AG09319 (cell line): ENCODE measurements at places on chromosomes 12 and 14.

GRCh38 chr14:85421186-85421877 is 108.6 kb upstream of the FLRT2 start:
- no peak for DNase-seq

DNA sequence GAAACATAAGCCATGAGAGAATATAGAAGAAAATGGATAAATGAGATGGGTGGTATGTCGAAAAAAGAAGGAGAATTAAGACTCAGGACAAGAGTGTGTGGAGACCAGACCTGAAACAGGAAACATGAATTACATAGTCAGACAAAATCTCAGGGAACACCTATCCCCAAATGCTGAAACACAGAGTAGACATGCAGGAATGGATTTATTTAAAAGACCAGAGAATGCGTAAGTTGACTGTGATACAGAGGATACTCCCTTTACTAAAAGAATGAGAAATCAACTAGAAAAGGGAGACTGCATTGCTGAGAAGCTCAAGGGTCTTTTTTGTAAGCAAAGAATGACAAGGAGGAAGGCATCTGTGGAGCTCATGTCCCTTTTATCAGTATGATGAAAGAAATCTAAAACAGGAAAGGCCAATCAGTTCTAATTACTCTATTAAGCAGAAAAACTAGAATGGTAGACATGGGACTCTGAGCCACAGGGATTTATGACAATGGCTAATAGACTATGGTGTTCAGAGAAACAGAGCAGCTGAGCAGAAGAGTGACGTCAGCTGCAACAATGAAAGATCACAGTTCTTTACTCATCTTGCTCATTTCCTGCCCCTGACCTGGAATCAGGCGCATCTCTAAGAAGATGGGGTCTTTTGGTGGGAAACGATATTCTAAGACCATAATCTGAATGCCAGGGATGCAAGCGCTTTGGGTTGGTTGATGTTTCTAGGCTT is 138.9 kb upstream of the DHRS4 start:
- DNase-seq = no peak

- DNase-seq = no peak
Observed at GRCh38 chr12:54463484-54463883, 9.9 kb downstream of the GTSF1 start.

GRCh38 chr14:20180486-20180885 is 10.2 kb upstream of the OR11G2 start:
- no peak for DNase-seq

DNA sequence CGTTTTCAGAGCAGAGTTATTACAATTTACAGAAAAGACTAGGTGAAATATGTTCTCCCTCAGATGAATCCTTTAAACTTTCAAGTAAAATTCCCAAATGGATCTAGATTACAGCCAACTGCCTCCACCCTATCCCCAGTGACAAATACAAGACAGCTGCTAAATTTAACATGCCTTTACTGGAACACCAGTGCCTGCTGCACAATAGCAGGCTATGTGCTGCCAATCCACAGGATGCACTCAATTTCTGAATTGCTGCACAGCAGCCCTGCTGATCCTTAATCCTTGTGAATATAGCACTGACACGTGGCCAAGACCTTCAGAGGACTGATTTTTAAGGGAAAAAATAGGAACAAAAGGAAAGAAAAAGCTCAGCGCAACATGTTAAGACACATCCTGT is 128.9 kb downstream of the CCER1 start:
- no peak for DNase-seq

GRCh38 chr12:132583736-132584135 is 26.6 kb downstream of the LRCOL1 start:
- DNase-seq = no peak

GRCh38 chr12:104529130-104529874 is 72.6 kb downstream of the CHST11 start:
- DNase-seq = no peak

- DNase-seq = no peak
Observed at GRCh38 chr12:80299976-80300375, 144.1 kb upstream of the PTPRQ start.

- no peak for DNase-seq
Observed at GRCh38 chr12:58463051-58463450, 457.3 kb downstream of the LRIG3 start.

GRCh38 chr14:50798048-50798421 is 32.9 kb downstream of the NIN start:
- no peak for DNase-seq

DNA sequence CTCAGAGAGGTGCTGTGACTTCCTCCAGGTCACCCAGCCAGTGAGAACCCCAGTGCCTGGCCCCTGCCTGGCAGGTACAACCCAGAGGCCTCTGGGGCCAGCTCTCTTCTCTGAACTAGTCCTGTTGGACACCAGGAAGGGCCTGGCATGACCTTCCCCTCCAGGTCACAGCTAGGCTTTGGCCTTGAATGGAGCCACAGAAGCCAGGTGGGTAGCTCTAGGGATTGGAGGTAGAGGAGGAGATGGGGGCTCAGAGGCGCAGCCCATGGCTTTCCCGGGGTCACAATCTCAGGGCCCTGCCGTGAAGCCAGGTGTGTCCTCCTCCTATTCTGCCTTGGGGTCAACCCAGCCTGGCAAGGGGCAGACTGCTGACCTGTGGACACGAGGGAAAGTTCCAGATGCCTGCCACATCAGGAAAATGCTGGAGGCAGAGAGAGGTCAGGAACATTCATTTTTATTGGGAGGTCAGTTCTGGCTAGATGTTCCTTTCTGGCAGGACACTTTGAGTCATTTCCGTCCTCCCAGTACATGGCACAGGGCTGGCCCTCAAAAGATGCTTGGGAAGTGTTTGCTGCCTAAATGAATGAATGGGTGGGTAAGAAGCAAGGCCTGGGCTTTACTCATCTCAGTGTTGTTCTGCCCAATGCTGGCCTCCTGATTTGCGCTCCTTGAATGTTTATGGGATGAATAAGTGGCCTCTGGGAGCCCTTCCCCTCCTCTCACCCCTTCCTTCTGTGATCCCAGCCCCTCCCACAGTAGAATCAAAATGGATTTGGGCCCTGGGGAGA is 25.4 kb downstream of the FAM222A start:
- DNase-seq = no peak

- no peak for DNase-seq
Observed at GRCh38 chr12:131930510-131930909, 1.4 kb downstream of the PUS1 start.

DNA sequence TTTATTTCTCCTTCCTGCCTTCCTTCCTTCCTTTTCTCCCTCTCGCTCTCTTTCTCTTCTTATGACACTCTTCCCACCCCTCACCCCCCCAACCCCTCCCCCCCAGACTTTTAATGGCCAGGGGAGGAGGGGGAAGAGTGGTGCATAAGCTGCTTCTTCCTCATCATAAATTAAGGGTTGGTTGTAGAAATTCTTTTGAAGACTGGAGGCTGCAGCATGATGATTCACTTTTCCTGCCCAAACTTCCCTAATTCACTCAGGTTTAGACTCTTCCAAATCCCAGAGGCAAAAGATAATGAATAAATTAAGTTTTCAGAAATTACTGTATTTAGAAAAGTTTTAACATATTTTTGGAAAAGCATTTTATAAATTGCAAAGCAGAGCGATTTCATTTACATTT is 58.2 kb downstream of the GRIP1 start:
- no peak for DNase-seq

- peak; percentile 18 for DNase-seq
Observed at GRCh38 chr12:26748741-26749431, 84.1 kb downstream of the ITPR2 start.

DNA sequence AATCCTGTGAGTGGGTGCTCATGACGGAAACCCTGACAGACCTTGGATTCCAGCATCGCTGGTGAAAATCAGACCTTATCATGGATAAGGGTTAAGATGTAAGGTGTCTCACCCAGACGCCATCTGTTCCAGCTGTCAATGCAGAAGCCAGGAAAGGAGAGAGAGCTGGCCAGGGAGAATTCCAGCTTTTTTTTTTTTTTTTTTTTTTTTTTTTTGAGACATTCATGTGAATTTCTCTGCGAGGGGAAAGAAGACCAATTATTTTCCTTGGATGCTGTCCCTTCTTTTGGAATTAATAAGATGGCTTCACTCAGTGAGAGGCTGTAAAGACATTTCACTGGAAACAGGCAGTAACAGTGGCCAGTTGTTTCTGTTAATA is 1.8 kb downstream of the TRAF3 start:
- no peak for DNase-seq

DNA sequence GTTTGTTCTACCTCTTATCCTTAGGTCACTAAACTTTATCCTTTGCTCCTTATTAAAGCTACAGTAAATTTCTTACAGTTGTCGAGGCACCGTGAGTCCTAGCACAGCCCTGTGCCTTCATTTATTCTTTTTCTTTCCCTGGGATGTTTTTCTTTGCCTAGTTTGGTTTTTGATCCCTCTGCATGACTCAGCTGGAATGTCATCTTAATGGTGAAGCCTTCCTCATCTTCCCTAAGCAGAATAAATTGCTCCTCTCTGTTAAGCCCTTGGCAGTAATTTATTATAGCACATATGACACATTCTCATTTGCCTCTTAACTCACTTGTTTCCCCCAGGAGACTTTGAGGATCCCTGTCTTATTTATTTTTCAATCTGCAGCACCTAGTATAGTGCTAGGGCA is 16.6 kb downstream of the ACTR10 start:
- no peak for DNase-seq

GRCh38 chr12:131115766-131116467 is 162.2 kb downstream of the ADGRD1 start:
- DNase-seq = no peak

DNA sequence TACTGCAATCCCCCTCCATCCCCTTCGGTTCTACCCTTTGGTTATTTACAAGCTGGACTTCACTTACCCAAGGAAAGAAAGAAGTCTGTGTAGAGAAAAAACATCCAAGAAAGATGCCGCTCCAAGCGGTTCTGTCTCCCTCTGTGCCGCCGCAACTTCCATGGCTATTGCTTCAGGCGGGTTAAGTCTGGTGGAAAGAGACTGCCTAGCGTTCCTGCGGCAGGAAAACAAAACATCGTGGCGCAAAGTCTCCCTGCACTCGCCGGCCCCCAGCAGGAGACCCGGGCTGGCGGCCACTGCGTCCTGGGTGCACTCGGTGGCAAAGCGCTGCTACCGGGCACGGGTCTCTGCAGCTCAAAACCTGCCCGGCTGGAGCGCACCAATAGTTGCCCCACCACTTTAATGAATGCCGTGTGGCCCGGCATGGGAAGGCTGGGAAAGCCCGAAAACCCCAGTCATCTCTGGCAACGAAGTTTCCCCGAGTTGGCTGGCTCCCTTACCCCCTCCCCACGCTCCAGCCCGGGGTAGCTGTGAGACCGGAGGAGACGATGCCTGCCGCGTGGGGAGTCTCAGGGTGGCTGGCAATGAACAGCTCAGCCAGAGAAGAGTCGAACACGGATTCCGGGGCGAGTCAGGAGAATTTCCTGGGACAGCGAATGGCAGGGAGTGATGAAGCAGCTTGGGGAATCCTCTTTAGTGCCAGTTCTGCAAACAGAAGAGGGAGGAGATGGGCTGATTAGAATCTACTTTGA is 3.5 kb upstream of the KCNK10 start:
- DNase-seq = no peak

DNA sequence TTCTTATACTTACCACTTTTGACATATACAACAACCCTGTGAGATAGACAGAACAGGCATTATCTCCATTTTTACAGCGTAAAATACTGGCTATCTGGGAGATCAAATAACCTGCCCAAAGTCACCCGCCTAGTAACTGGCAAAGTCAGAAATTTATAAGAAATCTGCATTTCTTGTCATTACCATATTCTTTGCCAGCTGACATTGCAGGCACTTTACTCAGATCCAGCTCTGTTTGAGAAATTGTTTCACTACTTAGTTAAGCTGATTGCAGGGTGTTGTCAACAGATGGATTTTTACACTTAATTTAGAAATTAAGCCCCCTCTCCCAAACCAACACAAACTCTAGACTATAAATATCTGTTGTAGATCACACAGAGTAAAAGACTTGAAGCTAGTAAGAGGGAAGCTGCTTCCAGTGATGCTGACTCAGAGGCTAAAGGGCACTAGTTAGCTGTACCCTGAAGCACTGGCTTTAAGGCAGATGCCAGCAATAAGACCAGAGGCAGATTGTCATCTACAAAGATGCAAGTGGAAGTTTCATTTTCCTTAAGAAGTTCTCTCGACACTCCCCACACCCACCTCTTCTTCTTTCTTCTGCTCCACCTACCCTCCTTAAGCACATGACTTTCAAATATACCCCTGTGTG is 153.1 kb downstream of the ANO6 start:
- no peak for DNase-seq

DNA sequence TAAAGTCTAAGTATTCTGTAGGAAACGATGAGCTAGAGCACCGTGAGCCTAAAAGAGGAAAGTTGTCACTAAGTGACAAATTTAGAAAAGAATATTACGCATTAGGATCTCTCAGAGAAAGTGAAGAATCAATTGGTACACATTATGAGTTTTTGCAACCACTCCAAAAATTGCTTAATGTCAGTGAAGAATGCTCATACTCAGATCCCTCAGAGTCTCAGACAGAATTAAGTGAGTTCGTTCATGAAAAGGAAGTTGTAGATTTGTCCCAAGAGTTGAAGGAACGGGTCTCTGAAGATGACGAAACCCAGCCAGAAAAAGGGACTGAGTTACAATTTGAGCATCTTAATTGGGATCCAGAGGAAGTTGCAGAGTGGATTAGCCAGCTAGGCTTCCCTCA is 1.5 kb downstream of the SAMD15 start:
- no peak for DNase-seq

GRCh38 chr14:68111097-68111852 is 291.7 kb downstream of the RAD51B start:
- DNase-seq = no peak

DNA sequence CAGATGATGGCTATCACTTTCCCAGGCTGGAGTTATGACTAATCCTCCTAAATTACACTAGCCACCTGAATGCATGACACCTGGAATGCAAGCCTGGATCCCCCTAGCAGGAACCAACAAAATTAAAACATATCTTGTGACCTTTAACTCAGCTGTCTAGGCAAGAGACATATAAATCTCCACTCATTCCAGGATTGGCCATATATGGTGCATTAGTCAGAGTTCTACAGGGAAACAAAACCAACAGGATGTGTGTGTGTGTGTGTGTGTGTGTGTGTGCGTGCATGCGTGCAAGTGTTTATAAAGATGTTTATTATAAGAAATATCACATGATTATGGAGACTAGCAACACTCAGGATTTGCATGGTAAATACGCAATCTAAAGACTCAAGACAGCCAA is 212.8 kb downstream of the KIF21A start:
- DNase-seq = no peak
